ENCODE measurements at places on chromosomes 1 and 21.

DNA sequence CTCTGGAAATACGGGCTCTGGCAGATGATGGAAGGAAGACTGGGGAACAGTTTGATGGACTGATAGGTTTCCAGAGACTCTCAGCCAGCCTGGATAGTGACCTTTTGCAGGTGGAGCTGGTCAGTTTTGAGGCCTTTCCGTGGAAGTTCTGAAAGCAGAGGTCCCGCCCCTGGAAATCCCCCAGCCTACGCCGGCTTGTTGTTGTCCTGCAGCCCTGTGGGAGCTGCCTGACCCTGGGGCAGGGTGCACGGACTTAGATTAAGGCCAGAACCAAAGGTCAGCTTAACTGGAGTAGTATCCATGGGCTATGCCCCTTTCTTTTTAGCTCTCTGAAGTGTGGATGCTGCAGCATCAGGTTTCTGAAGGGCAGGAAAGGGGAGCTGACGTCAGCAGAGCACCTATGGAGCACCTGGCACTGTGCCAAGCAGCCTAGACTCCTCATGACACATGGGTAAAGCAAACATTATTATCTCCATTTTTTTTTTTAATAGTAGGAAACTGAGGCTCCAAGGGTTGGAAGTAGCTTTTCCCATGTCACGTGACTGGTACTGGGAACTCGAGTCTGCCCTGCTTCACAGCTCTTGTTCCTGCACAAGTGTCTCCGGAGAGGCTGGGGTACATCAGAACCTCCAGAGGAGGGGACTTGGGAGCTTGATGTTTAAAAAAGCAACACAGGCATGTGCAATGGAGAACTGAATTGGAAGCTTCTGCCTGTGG, 38.5 kb downstream of the IER5 start:
- peak; percentile 52 for DNase-seq

DNA sequence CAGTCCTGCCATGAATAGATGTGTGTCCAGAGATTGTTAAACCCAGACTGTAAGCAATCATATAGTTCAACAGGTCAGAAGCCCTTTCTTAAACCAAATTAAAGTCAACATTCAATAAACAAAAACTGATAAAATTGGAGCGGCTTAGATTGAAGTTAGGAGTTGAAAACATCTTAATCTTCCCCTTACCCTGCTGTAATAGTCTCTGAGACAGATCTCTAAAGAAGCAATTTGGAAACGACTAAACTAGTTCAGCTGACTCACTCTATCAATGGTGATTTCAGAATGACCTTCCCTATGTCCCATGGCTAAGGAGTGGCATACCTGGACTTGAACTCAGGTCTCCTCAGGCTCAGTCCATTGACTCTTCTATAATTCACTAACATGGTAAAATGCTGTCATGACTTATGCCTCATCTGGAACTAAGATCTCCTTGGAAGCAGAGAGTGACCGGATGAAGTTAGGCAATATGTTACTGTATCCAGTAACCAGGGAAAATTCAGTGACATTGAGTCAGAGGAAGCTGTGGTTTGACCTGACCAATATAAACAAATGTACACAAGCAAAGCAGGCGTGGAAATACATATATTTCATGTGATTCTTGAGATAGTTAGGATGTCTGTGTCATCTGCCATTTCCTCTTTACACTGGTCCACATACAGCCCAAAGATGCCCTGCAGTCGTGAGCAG, 30.1 kb downstream of the SGIP1 start:
- no peak for DNase-seq

DNA sequence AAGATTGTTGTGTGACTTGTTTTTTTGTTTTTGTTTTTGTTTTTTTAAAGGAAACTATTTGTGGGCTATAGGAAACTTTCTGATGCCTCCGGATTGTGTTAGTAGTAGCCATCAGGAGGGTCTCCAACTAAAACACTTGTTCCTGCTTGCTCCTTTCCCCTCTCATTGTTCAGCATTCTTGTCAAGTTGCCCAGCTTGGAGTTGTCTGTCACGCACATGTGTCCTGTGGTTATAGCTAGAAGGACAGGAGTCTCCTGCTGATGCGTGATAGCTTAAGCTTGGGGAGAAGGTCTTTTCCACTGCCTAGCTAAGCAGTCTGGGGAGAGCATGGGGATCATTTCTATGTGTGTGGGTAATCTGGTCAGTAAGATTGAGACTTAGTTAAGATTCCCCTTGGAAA, 3.2 kb upstream of the LYPLA2 start:
- DNase-seq: no peak

- no peak for DNase-seq
These were observed 78.0 kb downstream of the BCAR3 start for GRCh38 chr1:93603601-93604000.
